ENCODE measurements at places on chromosomes 1 and 21.

- no peak for DNase-seq
Measured at GRCh38 chr1:228811712-228812305, 76.5 kb downstream of the RHOU start.

GRCh38 chr1:168098534-168099320, 38.0 kb downstream of the GPR161 start:
- no peak for DNase-seq

DNA sequence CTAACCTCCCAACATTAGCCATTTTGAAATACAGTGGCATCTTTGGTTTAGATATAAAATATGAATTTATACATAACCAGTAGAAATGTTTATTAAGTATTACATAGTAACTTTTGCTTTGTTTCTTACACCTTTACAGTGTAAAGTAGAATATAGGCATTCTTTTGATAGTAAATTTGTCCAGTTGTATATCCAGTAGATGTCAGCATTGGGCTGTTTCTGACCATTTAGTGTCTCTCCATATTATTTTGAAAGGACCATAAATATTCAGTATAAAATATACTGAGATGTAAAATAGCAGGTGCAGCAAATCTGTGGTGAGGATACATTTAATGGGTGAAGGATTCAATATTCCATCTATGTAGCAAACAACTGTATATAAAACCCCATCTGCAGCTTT, 115.8 kb upstream of the ZRANB2 start:
- DNase-seq: peak; percentile 38

- DNase-seq: no peak
Measured at GRCh38 chr1:19936061-19936750, 12.8 kb upstream of the PLA2G2E start.

DNA sequence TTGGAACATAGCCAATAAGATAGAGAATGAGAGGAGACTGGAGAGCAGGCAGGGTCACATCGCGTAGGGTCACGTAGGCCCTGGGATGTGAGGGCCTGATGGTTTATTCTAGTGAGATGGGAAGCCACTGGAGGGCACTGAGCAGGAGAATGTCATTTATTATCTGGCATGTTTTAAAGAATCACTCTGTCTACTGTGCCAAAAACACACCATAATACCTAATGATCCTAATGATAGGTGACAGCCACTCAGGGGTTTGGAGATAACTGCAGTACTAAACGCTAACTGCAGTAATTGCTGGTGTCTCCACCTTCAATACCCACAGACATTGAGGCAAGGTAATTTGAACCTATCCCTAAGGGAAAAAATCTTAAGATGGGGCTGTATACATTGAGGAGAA, 185.4 kb downstream of the TTLL7 start:
- no peak for DNase-seq

GRCh38 chr1:222104694-222105392, 363.0 kb upstream of the DUSP10 start:
- DNase-seq: no peak

- no peak for DNase-seq
Measured at GRCh38 chr1:24294228-24294672, 24.9 kb upstream of the GRHL3 start.

- no peak for DNase-seq
Measured at GRCh38 chr1:248821101-248821500, 4.6 kb downstream of the SH3BP5L start.

- DNase-seq: no peak
Measured at GRCh38 chr1:22089787-22090186, 37.3 kb downstream of the CDC42 start.

GRCh38 chr1:17259233-17259873, 10.5 kb downstream of the PADI3 start:
- no peak for DNase-seq

- no peak for DNase-seq
Measured at GRCh38 chr1:32032275-32032615, 18.6 kb downstream of the KHDRBS1 start.

- no peak for DNase-seq
Measured at GRCh38 chr1:15957221-15958095, 18.4 kb downstream of the ZBTB17 start.

GRCh38 chr1:203504400-203505250, 10.7 kb downstream of the OPTC start:
- DNase-seq: peak; percentile 81

- no peak for DNase-seq
Measured at GRCh38 chr1:115680730-115681111, 39.0 kb downstream of the VANGL1 start.

- no peak for DNase-seq
Measured at GRCh38 chr21:15776818-15777217, 47.0 kb downstream of the USP25 start.

GRCh38 chr1:116279715-116280114, 93.3 kb upstream of the ATP1A1 start:
- no peak for DNase-seq

- peak; percentile 22 for DNase-seq
Measured at GRCh38 chr1:60657926-60658325, 424.4 kb upstream of the NFIA start.

- no peak for DNase-seq
Measured at GRCh38 chr1:211327346-211327921, 801 bp downstream of the TRAF5 start.

DNA sequence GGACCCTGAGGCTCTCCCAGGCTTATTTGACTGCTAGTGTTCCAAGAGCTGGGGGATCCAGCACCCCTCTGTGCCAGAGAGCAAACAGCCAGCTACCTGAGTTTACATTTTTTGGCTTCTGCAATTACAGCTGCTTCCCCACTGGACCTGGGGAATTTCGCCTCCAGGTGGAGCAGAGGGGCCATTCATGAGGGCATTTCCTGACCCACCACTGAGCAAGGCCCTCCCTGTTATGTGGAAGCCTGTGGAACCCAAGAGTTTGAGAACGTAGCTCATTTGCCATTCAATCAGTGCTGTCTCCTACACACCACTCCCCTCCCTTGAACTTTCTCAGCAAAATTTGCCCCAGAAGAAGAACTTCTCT, 42.7 kb upstream of the TMEM51 start:
- no peak for DNase-seq

- DNase-seq: peak; percentile 52
Measured at GRCh38 chr1:180229483-180230415, at the start of gene LHX4. LHX4 (plus strand) TSS chr1:180230264; CDS start chr1:180230530, 266 bp downstream.

- no peak for DNase-seq
Measured at GRCh38 chr21:33265664-33266049, 510 bp upstream of the IL10RB start.

DNA sequence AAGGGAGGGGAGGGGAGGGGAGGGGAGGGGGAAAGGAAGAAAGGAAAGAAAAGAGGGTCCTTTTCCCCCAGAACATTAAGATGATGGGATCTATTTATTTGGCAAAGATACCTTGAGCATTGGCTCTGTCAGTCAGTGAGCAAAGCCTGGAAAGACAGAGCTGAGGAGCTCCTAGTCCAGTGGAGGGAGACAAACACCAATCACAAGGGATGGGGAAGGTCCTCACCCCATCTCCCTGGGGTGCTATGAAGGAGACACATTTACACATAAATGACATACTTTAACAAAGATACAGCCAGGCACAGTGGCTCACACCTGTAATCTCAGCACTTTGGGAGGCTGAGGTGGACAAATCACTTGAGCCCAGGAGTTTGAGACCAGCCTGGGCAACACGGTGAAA, 154.9 kb upstream of the TIAM1 start:
- no peak for DNase-seq

DNA sequence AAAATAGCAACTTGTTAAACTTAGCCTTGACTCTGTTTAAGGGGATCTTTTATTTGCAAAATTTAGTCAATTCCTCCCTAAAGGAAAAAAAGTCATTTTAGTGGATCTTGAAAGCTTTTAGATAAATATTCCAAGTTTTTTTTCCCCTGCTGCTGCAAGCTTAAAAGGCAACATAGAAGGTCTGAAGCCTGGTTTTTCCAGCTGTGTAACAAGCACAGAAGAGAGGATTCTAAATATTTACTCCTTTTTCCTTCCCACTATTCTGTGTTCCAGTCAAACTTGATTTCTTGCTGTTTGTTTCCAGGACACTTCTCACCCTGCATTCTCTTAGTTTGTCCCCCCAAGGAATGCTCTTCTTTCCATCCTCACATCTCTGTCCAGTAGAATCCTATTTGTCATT, 86.7 kb downstream of the NFIA start:
- no peak for DNase-seq

GRCh38 chr1:227134686-227135314, 183.5 kb downstream of the CDC42BPA start:
- no peak for DNase-seq

GRCh38 chr1:232486006-232486405, 143.9 kb downstream of the SIPA1L2 start:
- no peak for DNase-seq

DNA sequence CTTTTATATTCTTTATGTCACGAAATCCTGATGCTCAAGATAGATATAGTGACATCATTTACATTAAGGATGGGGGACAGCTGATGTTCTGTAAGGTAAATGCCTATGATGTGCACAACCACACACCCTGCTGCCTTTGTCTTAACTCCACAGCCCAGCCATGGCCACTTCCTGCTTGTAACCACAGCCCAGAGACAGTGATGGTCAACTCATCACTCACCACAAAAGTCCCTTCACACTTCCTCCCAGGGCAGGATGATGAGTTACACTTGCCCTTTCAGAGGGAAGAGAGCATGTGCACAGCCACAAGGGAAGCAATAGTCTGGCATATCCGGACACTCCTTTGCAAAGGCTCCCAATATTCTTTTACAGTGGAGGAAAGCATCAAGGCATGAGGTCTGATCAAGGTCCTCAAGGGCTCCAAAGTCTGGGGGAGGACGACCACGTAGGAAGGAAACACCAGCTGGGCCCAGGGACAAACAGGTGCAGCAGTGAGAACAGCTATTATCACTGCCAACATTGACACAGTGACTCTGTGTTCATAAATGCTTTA, 53.8 kb downstream of the PLPP3 start:
- no peak for DNase-seq

- DNase-seq: no peak
Measured at GRCh38 chr1:226121049-226121586, 58.6 kb downstream of the H3-3A start.

DNA sequence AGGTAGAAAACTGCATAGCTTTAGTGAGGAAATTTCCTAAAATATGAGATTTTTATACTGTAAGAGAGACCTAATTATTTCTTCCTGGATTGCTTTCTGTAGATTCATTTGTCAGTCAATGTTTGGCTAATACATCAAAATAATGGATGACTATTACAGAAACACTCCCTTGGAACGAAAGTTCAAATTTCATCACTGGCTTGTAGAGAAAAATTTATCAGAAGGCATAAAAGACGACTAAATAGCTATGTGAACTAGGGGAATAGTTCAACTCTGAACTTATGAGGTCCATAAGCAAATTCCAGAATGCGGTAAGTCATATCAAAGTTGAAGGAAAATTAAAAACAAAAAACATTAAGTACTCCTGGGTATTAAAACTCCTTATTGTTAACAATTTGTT, 36.0 kb downstream of the WNT2B start:
- DNase-seq: no peak

GRCh38 chr1:112761714-112762480, 46.8 kb upstream of the PPM1J start:
- DNase-seq: no peak

DNA sequence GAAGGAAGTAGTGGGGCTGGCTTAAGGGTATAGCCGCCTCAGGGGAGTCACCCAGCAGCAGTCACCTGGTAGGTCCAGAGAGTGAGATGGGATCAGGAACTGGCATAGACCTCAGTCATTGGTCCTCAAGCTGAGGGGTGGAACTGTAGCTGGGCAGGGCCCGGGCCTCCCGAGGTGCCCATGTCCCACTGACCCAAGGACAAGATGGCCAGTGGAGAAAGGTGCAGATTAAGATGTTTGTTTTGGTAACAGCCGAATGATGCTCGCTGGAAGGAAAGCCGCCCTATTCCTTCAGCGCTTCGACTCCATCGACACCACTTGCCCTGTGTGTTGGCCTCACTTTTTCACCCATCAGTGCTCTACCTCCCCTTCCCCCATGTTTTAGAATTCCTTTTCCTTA, 16.4 kb downstream of the COL9A2 start:
- no peak for DNase-seq

DNA sequence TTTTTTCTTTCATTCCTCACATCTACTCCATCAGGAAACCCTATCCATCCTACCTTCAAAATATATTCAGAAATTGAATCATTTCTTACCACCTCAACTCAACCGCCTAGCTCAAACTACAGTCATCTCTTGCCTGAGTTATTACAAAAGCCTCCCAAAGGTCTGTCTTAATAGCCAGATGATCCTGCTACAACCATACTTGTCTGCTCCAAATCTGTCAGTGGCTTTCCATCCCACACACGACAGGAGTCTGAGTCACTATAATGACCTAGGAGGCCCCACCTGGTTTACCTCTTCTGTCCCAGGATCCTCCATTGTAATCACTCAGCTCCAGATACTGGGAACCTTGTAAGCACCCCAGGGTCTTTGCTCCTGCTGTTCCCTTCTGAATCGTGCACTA, 37.1 kb upstream of the IL12RB2 start:
- no peak for DNase-seq

DNA sequence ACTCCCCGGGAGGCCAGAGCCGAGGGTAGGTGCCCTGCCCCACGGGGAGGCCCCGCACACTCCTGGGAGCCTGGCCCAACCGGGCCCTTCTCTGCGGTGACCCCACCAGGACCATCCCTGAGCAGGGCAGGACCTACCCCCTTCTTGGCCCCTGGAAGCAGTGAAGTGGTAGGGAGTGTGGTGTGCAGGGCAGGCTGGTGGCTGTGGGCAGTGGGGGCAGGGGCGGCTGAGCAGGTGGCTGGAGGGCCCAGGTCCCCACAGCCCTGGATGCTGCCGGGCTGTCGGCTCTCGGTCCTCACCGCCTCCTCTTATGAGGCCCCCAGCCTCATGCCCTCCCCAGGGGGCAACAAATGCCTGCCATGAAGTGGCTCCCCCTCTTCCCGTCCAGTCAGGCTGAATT, 19.5 kb downstream of the PLCH2 start:
- no peak for DNase-seq

DNA sequence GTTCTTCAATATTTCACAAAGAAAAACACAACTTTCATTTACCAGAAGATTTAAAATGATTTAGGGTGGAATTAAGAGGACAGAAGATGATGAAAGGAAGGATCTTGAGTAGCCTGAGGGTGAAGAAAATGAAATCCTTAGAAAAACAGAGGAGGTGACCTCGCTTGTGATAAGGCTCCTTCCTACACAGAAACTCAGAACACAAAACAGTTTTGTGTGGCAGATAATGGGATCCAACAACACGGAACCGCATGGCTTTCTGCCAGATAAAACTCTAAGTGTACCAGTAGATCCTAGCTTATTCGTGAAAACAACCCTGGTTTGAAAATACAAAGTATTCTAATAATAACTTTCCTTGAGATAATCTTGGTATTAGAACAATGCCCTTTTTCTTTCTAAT, 74.0 kb upstream of the EXO1 start:
- DNase-seq: no peak
